IMR-90 (cell line): ENCODE measurements at places on chromosomes 2 and 18.
A peak's percentile ranks its signal among the peaks of the same experiment; 100 is the strongest.

DNA sequence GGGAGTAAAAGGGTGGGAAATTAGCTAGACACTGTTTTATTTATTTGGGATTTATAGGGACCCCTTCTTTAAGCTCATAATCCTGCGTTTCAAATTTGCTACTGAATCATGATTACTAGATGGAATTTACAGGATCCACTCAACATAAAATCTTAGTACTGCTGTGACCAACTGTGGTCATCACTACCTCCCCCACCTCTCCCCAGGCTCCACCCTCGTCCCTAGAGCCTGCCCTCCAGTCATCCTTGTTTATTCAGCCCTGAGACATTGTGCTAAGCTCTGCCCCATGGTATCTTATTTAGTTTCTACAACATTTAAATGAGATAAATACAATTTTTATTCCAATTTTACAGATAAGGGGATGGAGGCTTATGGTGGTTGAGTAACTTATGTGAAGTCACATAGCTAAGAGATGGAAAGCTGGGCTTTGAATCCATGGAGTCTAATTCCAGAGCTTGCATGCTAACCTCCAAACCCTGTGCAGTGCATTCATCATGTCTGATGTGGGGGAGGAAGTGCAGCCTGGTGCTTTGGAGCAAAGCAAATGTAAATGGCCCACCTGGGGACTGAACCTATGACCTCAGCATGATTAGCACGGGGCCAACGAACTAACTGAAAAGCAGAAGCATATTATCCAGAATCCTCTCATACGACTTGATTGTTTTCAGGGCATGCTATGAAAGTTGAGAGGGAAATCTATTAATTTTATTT is 502.4 kb downstream of the TMEM182 start:
- no peak for DNase-seq

GRCh38 chr2:8094526-8094925 is 587.3 kb upstream of the ID2 start:
- DNase-seq = no peak

DNA sequence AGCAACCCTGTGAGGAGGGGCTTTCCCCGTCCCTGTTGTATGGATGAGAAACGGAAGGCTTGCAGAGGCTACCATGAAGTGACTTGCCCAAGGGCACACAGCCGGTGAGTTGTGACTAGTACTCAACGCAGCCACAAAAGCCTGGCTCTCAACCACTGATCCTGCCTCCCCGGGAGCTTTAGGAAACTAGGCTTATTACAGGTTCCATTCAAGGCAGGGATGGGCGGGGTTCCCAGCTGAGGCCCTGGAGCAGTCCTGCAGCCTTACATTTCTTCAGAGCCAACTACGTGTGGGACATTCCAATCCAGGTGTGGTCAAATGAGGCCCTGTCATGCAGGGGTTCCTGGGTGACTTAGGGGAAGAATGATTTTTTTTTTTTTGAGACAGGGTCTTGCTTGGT is 59.6 kb downstream of the MEX3C start:
- no peak for DNase-seq

GRCh38 chr2:227388537-227389011 is 825 bp upstream of the SCYGR1 start:
- peak; percentile 98 for DNase-seq

- no peak for DNase-seq
These were observed 282.0 kb downstream of the DPP10 start for GRCh38 chr2:114724454-114724853.

GRCh38 chr2:69225933-69226332 is 161.1 kb downstream of the GFPT1 start:
- peak; percentile 67 for DNase-seq

DNA sequence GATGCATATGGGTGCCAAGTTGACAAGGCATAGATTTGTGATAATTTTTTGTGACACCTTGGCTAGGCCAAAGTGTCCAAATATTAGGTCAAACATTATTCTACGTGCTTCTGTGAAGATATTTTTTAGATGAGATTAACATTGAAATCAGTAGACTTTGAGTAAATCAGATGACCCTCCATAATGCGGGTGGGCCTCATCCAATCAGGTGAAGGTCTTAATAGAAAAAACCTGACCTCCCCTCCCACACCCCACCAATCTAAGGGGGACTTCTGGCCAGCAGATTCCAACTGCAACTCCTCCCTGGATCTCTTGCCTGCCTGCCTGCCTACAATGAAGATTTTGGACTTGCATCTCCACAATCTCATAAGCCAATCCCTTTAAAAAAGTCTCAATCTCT is 118.8 kb upstream of the LMAN1 start:
- no peak for DNase-seq

GRCh38 chr2:168643979-168644378 is 158.5 kb upstream of the NOSTRIN start:
- peak; percentile 63 for DNase-seq

DNA sequence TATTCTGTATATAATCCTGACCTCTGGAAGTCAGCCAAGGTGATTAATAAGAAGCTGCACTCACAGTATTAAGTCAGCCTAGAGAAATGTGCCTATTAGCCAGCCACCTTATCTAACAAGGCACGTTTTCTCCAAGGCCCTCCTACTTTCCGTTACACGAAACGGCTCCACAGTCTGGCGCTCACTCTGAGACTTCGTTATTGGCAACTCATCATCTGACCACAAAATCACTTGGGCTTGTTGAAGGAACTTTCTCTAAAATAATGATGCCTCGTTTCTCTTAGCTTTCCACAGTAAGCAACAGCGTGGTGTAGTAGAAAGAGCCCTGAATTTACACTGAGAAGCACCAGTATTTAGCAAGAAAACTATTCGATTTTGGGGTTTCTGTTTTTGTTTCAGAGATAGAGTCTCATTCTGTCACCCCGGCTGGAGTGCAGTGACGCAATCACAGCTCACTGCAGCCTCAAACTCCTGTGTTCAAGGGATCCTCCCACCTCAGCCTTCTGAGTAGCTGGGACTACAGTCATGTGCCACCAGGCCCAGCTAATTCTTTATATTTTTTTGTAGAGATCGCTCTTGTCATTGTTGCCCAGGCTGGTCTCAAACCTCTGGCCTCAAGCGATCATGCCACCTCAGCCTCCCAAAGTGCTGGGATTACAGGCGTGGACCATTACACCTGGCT is 53.6 kb upstream of the SLC14A1 start:
- DNase-seq = peak; percentile 85

- DNase-seq = no peak
These were observed 319.0 kb upstream of the PKDCC start for GRCh38 chr2:41728788-41729338.

GRCh38 chr2:127392828-127393578 is 5.2 kb upstream of the MAP3K2 start:
- no peak for DNase-seq

DNA sequence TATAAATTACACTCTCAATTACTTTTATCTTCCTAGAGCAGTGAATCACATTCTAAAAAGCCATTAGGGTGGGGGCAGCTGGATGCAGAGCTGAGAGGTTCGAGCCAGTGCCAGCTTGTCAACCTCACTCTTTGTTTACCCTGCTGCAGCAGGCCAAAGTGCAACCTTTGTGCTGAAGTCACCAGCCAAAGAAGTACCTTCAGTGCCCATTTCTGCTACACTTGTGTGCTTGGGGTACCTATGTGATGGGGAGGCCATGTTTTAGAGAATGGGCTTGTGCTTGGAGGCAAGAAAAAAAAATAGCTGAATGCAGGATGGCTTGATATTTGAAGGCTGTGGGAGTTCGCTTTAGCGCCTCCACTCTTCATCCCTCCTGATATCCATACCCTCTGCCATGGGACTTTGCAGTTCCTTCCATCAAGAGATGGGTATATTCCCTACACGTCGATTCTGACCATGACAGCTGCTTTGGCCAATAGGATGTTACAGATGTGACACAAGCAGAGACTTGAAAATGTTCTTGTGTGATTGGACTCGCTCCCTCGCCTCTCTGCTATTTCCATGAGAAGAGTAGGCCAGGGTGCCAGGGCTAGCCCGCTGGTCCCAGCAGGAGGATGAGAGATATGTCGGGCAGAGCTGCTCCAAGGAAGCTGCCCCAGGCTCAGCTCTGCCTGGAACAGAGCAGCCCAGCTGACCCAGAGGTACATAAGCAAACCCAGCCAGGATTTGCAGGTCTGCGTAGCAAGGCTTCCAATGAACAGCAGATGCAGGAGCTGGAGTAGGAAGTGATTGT is 12.7 kb upstream of the FZD5 start:
- no peak for DNase-seq

GRCh38 chr2:172845028-172845630 is 109.5 kb downstream of the RAPGEF4 start:
- no peak for DNase-seq

DNA sequence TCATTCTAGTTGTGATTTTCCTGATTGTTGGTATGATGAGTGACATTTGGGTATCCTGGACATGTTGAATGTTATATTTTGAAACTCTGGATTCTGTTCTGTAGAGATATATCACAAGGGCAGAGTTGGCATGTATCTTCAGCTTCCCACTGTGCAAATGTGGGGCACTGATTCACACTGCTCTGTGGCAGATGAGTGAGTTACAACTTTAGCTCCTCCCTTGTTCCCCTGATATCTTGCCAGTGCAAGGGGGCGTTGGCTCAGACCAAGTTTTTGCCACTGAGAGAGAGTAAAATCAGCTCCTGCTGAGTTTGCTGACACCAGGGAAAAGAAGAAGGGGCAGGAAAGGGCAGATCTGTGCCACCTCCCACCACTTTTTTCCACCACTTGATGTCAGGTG is 199.6 kb upstream of the MMADHC start:
- no peak for DNase-seq

- no peak for DNase-seq
These were observed 70.6 kb downstream of the CD28 start for GRCh38 chr2:203777030-203777429.

DNA sequence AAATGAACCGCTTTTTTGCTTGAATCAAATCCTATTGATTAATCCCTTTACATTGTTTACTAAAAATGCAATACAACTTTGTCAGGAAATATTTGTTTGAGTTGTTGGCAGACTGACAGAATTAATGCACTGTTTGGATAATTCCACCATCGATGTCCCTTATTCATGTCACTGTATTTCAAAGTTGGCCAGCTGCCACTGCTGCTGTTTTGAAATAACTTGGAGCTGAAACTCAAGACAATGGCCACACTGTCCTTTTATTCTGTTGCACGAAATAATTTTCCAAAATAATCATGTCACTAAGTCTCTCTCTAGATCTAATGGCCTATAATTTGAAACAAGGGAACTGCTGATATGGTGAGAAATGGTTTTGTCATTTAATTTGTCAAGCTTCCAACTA is 55.2 kb upstream of the PAX3 start:
- DNase-seq = no peak

GRCh38 chr2:231632559-231633142 is 40.0 kb downstream of the TEX44 start:
- peak; percentile 96 for DNase-seq

- DNase-seq = no peak
These were observed 108.1 kb downstream of the CTIF start for GRCh38 chr18:48646976-48647375.

- no peak for DNase-seq
These were observed 32.4 kb downstream of the SLC35F5 start for GRCh38 chr2:113724010-113724409.

DNA sequence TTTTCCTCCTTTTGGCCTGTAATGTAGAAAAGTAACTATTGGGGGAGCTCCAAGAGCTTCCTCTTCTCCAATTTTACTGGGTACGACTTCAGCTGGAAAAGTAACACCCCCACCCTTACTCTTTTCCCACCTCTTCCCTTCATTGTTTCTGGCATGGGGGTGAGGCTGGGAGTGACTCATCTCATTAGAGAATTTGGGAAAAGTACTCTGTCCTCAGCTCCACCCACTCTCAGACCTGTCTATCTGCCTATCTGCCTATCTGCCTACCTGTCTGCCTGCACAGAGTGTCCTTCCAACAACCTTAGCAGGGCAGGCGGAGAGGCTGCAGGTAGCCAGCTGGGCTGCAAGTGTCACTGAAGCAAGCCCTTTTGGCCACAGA is 93.6 kb downstream of the EPHA4 start:
- DNase-seq = no peak

DNA sequence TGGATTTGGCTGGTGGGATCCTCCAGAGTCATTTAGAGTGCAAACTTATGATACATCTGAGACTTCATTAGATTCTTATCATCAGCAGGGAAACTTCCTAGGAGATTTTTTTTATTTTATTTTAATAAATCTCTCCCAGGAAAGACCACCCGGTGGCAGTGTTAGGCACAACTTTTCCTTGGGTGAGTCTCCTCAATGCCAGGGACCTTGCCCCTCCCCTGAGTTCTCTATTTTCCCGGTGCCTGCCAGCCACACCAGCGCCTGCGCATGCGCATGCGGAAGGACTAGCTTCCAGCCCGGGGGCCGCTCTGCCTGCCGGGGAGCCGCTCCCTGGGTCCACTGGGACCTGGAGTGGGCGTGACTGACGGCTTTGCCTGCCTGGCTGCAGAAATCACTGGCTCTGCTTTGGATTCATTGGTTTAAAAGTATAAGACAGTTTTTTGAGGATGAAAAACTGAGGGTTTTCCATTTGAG is 86.6 kb downstream of the TMEM182 start:
- peak; percentile 3 for DNase-seq

DNA sequence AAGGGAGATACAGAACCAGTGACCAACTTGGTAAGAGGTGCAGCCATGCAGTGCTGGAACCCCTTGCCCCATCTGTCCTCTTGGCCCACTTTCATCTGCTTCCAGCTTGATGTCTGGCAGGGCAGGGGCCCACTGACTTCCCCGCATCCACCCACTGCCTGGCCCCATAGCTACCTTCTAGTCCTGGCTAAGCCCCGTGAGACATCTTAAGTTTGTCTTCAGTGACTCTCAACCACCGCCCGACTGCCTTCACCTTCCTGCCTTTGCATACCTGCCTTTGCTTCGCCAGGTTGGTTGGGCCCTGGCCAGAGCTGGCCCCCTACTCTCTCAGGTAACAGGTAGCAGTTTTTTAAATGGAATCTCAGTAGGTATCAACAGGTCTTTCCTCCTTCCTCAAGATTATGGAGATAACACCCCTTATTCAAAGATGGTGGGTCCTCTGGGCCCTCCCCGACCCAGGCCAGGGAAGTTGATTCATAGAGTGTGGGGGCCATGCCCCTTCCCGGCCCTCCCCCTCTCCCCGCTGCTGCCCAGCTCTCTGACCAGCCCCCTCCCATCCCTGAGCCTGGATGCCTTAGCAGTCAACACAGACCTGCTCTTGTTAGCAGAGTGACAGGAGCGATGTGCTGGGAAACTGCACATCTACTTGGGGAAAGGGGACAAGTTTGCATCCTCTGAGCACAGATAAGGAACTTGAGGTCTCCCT is 2.8 kb downstream of the ARID5A start:
- no peak for DNase-seq

DNA sequence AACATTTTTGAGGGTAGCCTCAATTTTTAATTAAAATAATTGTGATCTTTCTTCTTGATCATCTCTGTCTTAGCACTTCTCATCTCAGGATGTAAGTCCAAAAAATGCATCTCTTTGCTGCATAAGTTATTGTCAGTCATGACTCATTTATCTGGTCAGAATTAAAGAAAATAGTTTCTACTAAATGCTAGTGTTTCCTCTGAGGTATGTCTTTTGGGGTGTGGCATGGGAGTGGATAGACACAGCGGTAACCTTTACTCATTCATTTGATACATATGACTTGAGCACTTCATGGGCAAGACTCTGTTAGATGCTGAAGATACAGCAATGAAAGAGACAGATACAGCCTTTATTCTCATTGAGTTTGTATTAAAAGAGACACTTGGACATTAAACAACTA is 284.7 kb downstream of the IRS1 start:
- peak; percentile 40 for DNase-seq

GRCh38 chr2:205427112-205427511 is 255.2 kb upstream of the NRP2 start:
- DNase-seq = peak; percentile 85
